ENCODE measurements at places on chromosomes 6 and 20. TPM values are rescaled to one million over a fixed set of nuclear protein-coding genes. Genes with fewer than 3 reads are reported as not detected.
A peak's percentile ranks its signal among the peaks of the same experiment; 100 is the strongest.

Gene KIAA1755
- total RNA-seq, result not detected

Gene AVP
- total RNA-seq, result not detected

Gene PDE7B
- total RNA-seq, result 0.54 TPM

Gene NKAPL
- total RNA-seq, result 0.64 TPM

Gene LIN28B
- total RNA-seq, result not detected

GRCh38 chr20:52688345-52688744 is 283.8 kb upstream of the TSHZ2 start:
- DNase-seq, result no peak
- no peak overlapping the region for H3K27ac ChIP-seq
- no peaks in the 10 kb centered on the region for H3K36me3 ChIP-seq
- H3K4me3 ChIP-seq, result no peak overlapping the region
- no peaks in the 10 kb centered on the region for H3K4me1 ChIP-seq
- peaks cover 8% of the 10 kb centered on the region for H3K27me3 ChIP-seq

- no peak for DNase-seq
- no peaks in the 10 kb centered on the region for H3K27me3 ChIP-seq
- H3K27ac ChIP-seq, result no peak overlapping the region
- no peaks in the 10 kb centered on the region for H3K36me3 ChIP-seq
- H3K4me3 ChIP-seq, result no peak overlapping the region
Measured at GRCh38 chr20:41014561-41015088, 14.0 kb upstream of the TOP1 start.

GRCh38 chr6:117270843-117271507 is 5.6 kb downstream of the VGLL2 start:
- H3K27me3 ChIP-seq, result peaks cover 97% of the 10 kb centered on the region
- peaks cover 14% of the 10 kb centered on the region for H3K4me1 ChIP-seq
- H3K36me3 ChIP-seq, result no peaks in the 10 kb centered on the region
- no peak for DNase-seq
- no peak overlapping the region for H3K27ac ChIP-seq

DNA sequence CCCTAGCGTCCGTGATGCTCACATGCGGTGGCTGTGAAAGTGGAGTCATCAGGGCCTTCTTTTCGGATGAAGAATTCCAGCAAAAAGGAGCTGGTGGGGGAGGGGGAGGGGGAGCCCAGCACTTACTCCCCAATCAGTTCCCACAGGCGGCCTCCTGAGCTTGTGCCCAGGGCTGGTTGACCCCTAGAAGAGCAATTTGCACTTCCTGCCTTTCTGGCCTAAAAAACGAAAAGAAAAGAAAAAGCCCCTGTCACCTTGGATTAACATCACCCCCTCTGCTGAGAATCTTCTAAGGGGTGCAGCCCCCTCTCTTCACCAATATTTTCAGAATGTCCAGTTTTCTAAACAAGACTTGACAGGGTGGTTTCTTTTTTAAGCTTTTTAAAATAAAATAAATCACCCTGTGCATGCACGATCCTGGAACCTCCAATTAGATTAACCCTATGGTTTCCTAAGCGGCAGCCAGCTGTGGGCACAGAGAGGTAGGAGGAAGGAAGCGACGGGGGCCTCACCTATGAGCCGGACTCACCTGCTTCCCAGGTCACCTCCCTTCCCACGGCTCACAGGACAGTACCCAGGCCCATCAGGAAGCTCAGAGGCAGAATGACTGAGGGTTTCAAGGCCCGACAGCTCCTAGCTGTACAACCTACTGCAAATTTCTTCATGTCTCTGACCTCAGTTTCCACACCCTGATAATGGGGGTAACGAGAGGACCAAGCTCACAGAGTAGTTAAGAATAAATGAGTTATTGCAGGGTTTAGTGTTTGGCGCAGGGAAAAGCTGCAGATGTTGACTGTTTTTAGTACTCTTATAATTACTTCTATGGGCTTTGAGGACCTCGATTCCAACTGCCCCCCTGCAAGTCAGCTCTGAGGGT is 10.5 kb upstream of the TGM2 start:
- H3K4me1 ChIP-seq, result no peaks in the 10 kb centered on the region
- H3K36me3 ChIP-seq, result no peaks in the 10 kb centered on the region
- peaks cover 3% of the 10 kb centered on the region for H3K27me3 ChIP-seq

DNA sequence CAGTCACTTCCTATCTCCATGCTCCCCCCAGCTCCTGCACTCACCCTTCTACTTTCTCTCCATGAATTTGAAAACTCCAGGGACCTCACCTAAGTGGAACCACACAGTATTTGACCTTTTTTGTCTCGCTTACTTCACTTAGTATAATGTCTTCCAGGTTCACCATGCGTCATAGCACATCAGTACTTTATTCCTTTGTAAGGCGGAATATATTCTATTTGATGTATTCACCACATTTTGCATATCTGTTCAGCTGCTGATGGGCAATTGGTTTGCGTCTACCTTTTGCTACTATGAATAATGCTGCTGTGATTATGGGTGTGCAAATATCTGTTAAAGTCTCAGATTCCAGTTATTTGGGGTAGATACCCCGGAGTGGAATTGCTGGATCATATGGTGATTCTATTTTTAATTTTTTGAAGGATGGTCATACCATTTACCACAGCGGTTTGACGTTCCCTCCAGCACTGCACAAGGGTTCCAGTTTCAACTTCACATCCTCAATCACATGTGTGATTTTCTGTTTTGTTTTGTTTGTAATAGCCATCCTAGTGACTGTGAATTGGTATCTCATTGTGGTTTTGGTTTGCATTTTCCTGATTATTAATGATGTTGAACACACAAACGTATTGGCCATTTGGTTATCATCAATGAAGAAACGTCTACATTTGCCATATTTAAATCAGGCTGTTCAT is 20.3 kb upstream of the SYNDIG1 start:
- peaks cover 4% of the 10 kb centered on the region for H3K4me1 ChIP-seq
- no peaks in the 10 kb centered on the region for H3K36me3 ChIP-seq
- no peak for DNase-seq
- H3K27me3 ChIP-seq, result no peaks in the 10 kb centered on the region
- no peak overlapping the region for H3K27ac ChIP-seq

- peaks cover 14% of the 10 kb centered on the region for H3K27me3 ChIP-seq
- H3K27ac ChIP-seq, result no peak overlapping the region
- H3K4me3 ChIP-seq, result no peak overlapping the region
- H3K4me1 ChIP-seq, result peaks cover 52% of the 10 kb centered on the region
Measured at GRCh38 chr20:45997187-45997586, 11.5 kb upstream of the MMP9 start.

GRCh38 chr6:160956300-160957035 is 35.1 kb upstream of the MAP3K4 start:
- H3K4me1 ChIP-seq, result no peaks in the 10 kb centered on the region
- no peak overlapping the region for H3K27ac ChIP-seq
- DNase-seq, result no peak
- no peaks in the 10 kb centered on the region for H3K36me3 ChIP-seq
- H3K27me3 ChIP-seq, result peaks cover 14% of the 10 kb centered on the region

DNA sequence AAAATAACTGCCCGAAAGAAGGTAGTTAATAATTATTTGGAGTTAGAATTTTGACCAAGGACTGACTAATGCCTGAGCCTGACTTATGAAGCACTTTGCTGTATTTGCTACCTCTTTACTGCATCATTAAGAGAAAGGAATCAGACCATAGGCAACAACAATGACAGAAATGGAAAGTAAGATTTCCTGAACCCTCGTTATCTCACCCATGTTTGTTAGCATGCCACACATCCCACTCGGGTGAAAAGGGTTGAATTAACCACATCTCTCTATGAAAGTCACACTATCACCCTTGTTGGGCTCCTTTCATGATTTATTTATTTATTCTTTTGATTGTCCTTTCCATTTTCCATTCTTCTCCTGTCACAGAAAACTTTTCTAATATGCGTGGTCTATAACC is 59.6 kb downstream of the OLIG3 start:
- no peaks in the 10 kb centered on the region for H3K36me3 ChIP-seq
- no peak for DNase-seq
- no peaks in the 10 kb centered on the region for H3K4me1 ChIP-seq
- H3K27ac ChIP-seq, result no peak overlapping the region

DNA sequence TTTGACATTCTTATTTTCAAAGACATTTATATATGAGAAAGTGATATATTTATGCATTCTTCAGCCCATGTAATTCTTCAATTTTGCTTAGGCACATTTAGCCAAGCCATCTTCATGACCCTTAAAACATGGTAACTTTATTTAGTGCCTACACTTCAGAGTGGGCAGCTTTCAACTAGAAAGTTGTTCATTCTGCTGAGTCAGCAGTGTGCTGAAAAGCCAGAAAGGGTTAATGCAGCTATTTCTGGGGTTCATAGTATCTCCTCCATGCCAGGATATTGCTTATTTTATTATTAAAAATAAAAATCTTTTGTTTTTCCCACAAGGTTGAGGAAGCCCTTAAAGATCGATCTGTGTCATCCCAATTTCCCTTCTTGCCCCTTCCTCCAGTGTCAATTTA is 79.2 kb downstream of the EDN1 start:
- peaks cover 11% of the 10 kb centered on the region for H3K27me3 ChIP-seq
- no peak for DNase-seq
- no peaks in the 10 kb centered on the region for H3K4me1 ChIP-seq
- no peak overlapping the region for H3K27ac ChIP-seq
- H3K4me3 ChIP-seq, result no peak overlapping the region

GRCh38 chr6:44645276-44645675 is 257.8 kb downstream of the CDC5L start:
- no peak overlapping the region for H3K27ac ChIP-seq
- H3K36me3 ChIP-seq, result peaks cover 1% of the 10 kb centered on the region
- no peak for DNase-seq

- no peak overlapping the region for H3K27ac ChIP-seq
- no peak for DNase-seq
- peaks cover 12% of the 10 kb centered on the region for H3K4me1 ChIP-seq
- H3K27me3 ChIP-seq, result no peaks in the 10 kb centered on the region
Measured at GRCh38 chr6:25478973-25479372, 173.0 kb upstream of the SCGN start.

- H3K4me3 ChIP-seq, result no peak overlapping the region
- no peak overlapping the region for H3K27ac ChIP-seq
- H3K4me1 ChIP-seq, result no peaks in the 10 kb centered on the region
- H3K36me3 ChIP-seq, result no peaks in the 10 kb centered on the region
- H3K27me3 ChIP-seq, result peaks cover 14% of the 10 kb centered on the region
Measured at GRCh38 chr6:105108631-105109262, 71.1 kb downstream of the POPDC3 start.

- H3K4me1 ChIP-seq, result peaks cover 23% of the 10 kb centered on the region
- H3K4me3 ChIP-seq, result peak within 1 kb of the TSS; percentile 96
- DNase-seq, result peak; percentile 89
- H3K27me3 ChIP-seq, result peaks cover 39% of the 10 kb centered on the region
- H3K36me3 ChIP-seq, result no peaks in the 10 kb centered on the region
Measured at GRCh38 chr6:157323255-157323965, at the start of gene TMEM242. Gene TMEM242 (minus strand): TSS chr6:157323519. CDS start chr6:157323499, 20 bp downstream.

DNA sequence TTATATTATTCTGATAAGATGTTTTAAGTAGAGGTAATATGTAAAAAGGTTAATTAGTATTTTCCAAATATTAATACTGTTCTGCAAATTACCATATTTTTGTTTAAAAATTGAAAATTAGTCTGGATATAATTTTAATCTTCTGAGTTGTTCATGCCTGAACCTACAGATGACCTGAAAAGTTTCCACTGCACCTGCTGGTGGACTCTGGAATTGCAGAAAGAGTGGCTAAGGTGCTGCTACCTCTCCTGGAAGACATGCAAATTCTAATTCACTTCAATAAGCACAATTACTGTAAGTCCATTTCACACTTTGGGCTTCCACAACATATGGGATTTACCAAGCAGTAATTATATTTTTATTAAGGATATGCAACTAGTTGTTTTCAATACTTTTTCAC is 77.7 kb upstream of the OLIG3 start:
- H3K36me3 ChIP-seq, result no peaks in the 10 kb centered on the region

DNA sequence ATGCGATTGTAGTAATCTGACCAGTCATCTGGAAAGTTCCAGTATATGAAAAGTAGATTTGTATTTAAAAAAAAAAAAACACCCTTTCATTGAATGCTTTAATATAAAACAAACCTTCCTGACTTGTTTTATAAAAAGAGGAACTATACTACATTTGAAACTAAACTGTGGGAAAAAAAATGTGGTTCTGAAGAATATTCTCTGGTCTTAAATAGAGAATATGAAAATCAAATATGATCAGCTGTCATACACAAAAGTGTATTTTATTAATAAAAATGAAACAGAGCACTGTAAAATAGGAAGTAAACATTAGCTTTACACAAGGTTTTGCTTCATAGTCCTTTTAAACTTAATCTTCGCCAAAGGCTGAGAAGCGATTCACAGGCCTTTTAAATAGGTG is 25.3 kb upstream of the CD83 start:
- peaks cover 47% of the 10 kb centered on the region for H3K4me1 ChIP-seq
- H3K27ac ChIP-seq, result no peak overlapping the region
- DNase-seq, result no peak

DNA sequence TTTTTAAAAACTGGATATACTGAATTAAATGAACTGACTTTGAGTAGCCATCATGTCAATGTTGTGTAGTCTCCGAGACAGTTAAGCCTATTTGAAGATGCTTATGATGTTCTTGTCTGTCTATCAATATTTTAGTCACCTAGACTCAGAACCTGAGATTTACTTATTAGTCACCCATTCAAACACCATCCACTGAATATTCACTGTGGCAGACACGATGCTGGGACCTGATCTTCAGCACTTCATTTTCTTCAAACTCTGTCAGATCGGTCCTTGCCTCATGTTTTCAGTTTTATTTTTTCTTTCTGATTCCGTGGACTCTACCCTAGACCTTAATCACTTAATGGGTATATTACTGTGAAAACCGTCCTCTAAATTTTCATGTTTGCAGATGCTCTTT is 123.7 kb upstream of the MCHR2 start:
- H3K4me3 ChIP-seq, result no peak overlapping the region
- no peak for DNase-seq
- peaks cover 24% of the 10 kb centered on the region for H3K27me3 ChIP-seq
- no peaks in the 10 kb centered on the region for H3K36me3 ChIP-seq
- no peak overlapping the region for H3K27ac ChIP-seq
- no peaks in the 10 kb centered on the region for H3K4me1 ChIP-seq

GRCh38 chr6:149983145-149983544 is 19.4 kb downstream of the ULBP1 start:
- peaks cover 4% of the 10 kb centered on the region for H3K4me1 ChIP-seq
- H3K4me3 ChIP-seq, result no peak overlapping the region
- H3K36me3 ChIP-seq, result peaks cover 2% of the 10 kb centered on the region
- H3K27me3 ChIP-seq, result peaks cover 92% of the 10 kb centered on the region
- no peak overlapping the region for H3K27ac ChIP-seq

- no peak overlapping the region for H3K27ac ChIP-seq
- H3K4me1 ChIP-seq, result peaks cover 18% of the 10 kb centered on the region
- peaks cover 3% of the 10 kb centered on the region for H3K36me3 ChIP-seq
- H3K4me3 ChIP-seq, result no peak overlapping the region
- H3K27me3 ChIP-seq, result peaks cover 86% of the 10 kb centered on the region
Measured at GRCh38 chr6:27209196-27209595, 38.3 kb upstream of the PRSS16 start.

- DNase-seq, result peak; percentile 7
- H3K27me3 ChIP-seq, result no peaks in the 10 kb centered on the region
- no peak overlapping the region for H3K4me3 ChIP-seq
- no peak overlapping the region for H3K27ac ChIP-seq
- no peaks in the 10 kb centered on the region for H3K36me3 ChIP-seq
Measured at GRCh38 chr6:125066964-125067363, 86.6 kb upstream of the TPD52L1 start.
